G401 (cell line): ENCODE measurements at places on chromosomes 7 and 10.
A peak's percentile ranks its signal among the peaks of the same experiment; 100 is the strongest.

- DNase-seq, result no peak
These were observed 19.0 kb downstream of the EBF3 start for GRCh38 chr10:129945064-129945463.

DNA sequence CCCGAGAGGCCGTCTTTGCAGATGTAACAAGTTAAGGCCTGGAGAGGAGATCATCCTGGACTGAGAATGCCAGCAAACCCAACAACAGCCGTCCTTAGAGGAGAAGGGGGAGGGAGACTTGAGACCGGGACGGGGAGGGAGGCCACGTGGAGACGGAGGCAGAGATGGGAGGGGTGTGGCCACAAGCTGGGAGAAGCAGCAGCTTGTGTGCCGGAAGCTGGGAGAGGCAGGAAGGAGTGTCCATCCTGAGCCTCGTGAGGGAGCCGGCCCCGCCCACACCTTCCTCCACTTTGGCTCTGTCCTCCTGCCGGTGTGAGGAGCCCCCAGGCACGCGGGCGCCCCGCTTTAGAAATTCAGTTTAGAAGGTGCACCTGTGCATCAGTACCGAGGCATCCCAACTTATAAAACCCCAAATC lies 95.7 kb downstream of the DNAJB6 start:
- DNase-seq, result peak; percentile 8

- DNase-seq, result no peak
These were observed 49.7 kb downstream of the CCDC71L start for GRCh38 chr7:106610996-106611886.

GRCh38 chr7:35969066-35969465 lies 168.2 kb downstream of the SEPTIN7 start:
- no peak for DNase-seq

DNA sequence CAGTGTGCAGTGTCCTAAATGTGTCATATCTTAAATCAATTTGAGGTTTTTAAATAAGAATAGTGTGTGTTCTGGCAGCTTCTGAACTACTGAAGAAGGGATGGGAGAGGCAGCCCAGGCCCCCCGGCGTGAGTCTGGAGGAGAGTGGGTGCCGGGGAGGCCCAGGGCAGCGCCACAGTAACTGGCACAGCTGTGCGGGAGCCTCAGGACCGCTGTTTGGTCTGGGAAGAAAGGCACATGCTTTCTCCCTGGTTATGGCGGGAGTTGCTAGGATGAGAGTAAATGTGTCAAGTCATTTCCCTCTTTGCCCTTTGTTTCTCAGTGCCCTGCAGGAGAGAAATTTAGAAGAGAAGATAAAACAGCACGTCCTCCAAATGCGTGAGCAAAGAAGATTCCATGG lies 31.9 kb upstream of the PWWP2B start:
- no peak for DNase-seq

- peak; percentile 72 for DNase-seq
These were observed 620.4 kb downstream of the GALNT17 start for GRCh38 chr7:71752171-71752935.

DNA sequence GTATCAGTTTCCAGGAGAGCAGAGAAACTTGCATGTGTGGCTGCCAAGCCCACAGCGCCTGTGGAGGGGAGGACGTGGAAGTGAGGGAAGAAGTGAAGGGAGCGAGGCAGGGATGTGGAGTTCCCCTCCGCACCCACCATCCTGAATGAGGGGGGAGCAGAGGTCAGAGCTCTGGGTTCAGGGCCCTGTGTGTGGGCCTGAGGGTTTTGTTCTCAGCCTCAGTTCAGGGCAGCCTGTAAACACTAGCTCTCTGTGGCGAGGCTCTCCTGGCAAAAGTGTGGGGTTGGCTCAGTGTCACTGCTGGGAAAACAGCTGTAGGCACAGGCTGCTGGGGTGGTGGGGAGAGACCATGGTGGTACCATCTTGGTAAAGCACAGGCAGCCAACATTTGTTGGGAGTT lies 108.4 kb downstream of the C10orf105 start:
- no peak for DNase-seq

- DNase-seq, result no peak
These were observed 37.1 kb downstream of the CCDC71L start for GRCh38 chr7:106623853-106624252.

GRCh38 chr10:6843481-6843881 lies 263.4 kb upstream of the PRKCQ start:
- no peak for DNase-seq

DNA sequence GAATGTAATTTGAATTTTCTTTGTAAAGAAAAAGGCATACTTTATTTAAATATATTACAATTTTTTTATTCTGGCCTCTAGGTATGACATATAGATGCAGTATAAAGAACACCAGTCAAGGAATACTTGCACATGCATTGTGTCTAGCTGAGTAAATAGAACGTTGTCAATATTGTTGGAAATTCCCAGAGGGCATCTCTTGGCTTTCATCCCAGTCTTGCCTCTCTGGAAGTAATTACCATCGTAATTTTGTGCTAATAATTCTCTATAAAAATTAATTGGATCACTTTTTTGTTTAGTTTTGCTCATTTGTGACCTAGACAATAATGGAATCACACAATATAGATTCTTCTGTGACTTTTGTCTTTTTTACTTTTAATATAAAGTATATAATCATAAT lies 1052.3 kb upstream of the CELF2 start:
- no peak for DNase-seq

GRCh38 chr10:73876157-73876556 lies 1.8 kb upstream of the CAMK2G start:
- no peak for DNase-seq

GRCh38 chr10:26612151-26612915 lies 85.2 kb upstream of the PDSS1 start:
- no peak for DNase-seq

DNA sequence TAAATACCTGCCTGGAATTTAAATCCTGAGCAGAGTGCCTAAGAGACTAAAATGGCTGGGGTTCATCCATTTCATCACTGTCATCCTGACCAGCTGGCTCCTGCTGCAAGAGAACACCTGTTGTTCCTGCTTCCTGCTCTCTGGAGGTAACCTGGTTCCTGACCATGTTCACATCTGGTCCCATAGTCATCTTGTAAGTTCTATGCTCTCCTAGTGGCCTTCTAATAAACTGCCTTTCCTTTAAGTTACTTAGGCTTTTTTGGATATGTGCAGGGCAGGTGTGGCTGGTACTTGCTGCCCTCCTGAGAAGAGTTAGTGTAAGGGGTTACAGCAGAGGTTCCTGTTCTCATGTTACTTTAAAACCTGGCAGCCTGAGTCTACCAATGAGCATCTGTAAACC lies 80.0 kb downstream of the NRCAM start:
- no peak for DNase-seq

GRCh38 chr7:36982766-36983165 lies 258.5 kb upstream of the AOAH start:
- peak; percentile 78 for DNase-seq

DNA sequence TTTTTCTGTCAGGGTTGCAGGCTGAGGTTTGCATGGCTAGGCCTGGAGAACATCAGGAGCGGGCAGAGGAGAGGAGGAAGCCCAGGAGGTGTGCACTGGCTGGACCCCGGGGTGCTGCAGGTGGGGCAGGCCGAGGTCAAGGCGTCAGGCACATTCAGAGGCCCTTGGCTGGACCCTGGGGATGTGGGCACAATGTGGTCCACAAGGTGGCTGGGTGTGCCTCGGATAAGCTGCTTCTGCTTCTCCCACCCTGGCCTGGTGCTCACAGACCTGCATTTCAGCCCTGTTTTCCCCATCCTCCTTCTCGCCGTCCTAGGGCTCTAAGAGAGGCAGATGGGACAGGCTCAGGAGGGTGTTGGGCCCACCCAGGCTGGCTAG lies 108.2 kb downstream of the ADCY1 start:
- DNase-seq, result no peak

DNA sequence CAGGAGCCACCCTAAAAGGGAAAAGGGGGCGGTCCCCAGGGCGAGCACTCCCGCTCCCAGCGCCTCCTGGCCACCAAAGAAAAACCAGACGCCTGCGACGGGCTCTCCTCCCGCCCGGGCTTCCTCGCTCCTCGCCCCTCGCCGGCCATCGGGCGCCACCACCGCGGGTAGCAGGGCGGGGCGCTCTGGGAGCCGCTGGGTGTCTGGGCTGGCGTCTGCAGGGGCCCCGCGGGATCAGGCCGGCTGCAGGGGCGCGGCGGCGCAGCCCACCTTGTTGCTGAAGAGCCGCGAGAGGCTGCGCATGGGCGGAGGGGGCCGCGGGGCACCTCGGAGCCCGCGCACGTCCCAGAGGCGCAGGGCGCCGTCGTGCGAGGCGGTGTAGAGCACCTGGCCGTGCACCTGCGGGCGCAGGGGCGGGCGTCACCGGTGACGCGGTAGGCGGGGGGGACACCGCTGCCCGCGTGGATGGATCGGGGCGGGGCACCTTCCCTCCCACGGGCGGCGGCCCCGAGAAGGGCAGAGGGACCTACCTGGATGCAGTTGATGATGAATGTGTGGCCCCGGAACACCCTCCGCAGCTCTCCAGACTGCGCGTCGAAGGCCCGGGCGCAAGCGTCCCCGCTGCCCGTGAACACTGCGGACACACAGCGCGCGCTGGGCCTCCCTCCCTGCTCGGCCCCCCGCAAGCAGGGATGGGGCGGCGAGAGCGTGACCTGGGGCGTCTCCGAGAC lies 28.3 kb downstream of the WDR86 start:
- DNase-seq, result no peak

- DNase-seq, result peak; percentile 69
These were observed 6.1 kb downstream of the RASSF4 start for GRCh38 chr10:44965651-44966097.

GRCh38 chr7:117830422-117830954 lies 42.8 kb downstream of the CTTNBP2 start:
- DNase-seq, result no peak

DNA sequence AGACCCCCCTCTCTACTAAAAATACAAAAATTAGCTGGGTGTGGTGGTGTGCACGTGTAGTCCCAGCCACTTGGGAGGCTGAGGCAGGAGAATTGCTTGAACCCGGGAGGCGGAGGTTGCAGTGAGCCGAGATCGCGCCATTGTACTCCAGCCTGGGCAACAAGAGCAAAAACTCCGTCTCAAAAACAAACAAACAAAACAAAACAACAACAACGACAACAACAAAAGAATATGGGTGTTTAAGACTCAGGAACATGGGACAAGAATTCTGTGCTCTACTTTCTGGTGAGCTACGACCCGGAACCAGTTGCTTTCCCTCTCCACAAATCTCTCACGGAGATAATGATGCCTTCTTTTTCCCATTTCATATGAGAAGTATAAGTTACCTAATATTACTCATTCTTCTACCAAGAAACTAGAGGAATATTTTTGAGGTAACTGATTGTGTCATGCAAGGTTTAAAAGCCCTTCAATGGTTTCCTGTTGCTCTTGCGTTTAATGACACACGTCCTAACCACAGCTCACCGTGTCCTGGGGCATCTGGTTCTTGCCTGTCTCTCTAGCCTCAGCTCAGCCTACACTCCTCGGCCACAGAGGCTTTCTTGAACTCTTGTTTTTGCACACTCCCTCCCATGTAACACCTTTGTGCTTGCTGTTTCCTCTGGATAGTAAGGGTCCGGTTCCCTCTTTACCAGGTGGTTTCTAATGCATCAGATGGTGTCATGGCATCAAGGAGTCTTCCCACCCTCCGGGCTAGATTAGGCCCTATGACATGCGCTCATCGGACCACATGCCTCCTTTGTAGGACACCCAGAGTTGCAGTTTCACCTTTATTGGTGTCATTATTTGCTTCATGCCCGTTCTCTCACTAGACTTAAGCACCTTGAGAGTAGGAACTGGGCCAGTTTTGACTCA lies 67.5 kb downstream of the PFKFB3 start:
- no peak for DNase-seq

DNA sequence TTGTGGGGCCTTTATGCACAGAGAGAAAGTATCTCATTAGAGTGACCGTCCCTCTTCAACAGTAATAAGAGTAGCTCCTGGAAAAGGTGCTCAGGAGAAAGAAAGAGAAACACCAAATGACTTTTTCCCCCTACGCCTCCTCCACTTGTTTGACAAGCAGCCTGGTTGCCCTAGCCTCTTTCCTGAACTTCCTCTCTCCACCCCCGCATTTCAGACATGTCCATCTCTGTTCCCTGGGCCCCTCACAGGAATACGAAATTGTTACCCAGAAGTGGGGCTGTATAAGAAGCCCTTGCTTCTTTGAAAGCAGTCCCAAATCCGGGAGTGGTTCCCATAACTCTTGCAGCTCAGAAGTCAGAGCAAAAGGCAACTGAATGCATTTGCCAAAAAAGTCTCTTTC lies 119.6 kb upstream of the ADO start:
- DNase-seq, result no peak

DNA sequence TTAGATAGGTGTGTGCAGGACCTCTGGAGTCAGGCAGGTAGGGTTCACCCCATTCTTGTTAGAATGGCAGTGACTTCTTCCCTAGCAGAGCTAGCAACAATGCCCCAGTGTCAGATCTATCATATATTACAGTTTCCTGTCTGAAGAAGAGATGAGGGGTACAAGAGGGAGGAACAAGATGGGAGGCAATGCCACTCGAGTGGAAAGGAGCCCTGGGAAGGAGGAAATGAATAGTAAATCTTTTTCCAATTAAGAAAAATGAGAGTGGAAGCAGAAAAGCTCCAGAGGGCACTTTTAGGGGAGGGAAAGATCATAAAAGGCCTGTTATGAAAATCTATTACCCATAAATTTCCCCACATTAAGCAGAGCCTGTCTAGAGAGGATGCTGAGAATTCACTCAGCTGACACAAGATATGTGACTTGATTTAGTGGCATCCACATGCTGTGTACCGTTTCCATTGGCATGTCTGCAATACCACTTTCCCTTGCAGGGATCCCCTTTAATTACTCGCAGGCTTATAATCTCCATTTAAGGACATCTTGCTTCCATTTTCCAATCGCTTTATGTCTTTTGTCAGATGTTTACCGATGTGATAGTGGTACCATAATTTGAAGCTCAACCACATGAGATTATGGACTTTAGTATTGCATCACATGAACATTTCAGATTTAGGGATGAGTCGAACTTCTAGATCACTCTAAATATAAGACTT lies 70.0 kb upstream of the AGBL3 start:
- DNase-seq, result no peak

DNA sequence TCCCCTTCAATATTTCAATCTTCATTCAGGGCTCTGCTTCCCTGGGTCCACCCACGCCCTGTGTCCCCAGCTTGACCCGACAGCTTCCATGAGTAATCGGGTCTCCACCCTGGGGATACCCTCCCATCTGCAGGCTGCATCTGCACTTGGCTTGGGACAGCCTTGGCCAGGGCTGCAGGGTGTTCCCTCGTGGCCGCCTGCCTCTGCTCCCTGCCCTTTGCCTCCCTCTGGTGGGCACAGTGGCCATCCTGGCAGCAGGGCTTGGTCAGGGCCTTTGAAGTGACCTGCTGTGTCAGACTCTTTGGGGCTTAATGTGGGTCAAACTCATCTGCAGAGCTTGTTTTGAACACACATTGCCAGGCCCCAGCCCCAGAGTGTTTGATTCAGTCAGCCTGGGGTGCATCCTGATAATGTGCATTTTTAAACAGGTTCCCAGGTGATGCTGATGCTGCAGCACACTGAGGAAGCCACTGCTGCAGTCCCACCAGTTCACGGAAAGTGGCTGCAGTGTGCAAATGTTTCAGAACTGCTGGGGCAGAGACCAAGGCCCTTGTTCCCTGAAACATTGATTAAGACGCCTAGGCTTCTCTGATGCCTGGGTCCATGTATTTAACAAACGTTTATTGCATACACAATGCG lies 80.7 kb upstream of the SEC61G start:
- DNase-seq, result no peak

- no peak for DNase-seq
These were observed 7.6 kb upstream of the GRID2IP start for GRCh38 chr7:6558837-6559236.
